ENCODE measurements at places on chromosomes 4 and X. TPM values are rescaled to one million over a fixed set of nuclear protein-coding genes. Genes with fewer than 3 reads are reported as not detected.

RNF150 gene
- total RNA-seq = 0.36 TPM

MAGEA4 gene
- total RNA-seq = not detected

UNC5C gene
- total RNA-seq = not detected

ARSJ gene
- 31.0 TPM for total RNA-seq

RBMX gene
- total RNA-seq = 71.1 TPM

CT45A5 gene
- not detected for total RNA-seq
